Activated CD4-positive, alpha-beta T cell treated with anti-CD3 and anti-CD28 coated beads, Interleukin-2, Interleukin-6, amounts not matched to agents 100 ng/mL and 50 ng/mL, durations not matched to agents 16 hours and 8 hours (primary cell): ENCODE measurements at places on chromosomes 11 and 22.

- no peak for DNase-seq
Observed at GRCh38 chr11:76119779-76120178, 86.5 kb downstream of the WNT11 start.

GRCh38 chr11:110295531-110296225 lies 736 bp downstream of the RDX start:
- DNase-seq: peak; percentile 73

DNA sequence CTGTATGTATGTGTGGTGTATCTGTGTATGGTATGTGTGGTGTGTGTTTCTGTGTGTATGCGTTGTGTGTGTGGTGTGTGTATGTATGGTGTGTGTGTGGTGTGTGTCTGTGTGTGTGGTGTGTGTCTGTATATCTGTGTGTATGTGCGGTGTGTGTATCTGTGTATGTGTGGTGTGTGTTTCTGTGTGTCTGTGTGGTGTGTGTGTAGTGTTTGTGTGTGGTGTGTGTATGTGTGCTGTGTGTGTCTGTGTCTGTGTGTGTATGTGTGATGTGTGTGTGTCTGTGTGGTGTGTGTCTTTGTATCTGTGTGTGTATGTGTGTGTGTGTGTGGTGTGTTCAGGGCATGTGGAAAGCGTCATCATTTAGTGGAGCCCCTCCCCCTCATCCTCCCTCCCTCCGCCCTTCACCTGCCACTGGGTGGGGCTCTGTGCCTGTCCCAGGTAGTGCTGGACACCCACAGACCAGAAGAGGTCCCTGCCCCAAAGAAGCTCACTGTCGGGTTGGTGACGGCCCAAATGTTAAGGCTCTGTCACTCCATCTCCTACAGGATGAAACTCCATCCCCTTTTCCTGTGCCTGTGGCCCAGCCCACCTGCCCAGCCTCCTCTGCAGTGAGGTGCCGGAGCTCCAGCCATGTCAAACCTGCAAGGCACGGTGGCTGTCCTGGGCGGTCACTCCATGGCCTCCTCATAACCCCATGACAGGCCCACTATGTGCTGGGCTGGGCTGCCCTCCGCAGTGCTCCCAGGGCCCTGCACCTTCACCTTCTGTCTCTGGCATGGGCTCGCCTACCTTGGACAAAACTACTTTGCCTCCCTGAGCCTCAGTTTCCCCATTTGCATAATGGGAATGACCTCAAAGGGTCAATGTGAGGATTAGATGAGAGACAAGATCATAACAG lies 23.4 kb upstream of the SHISAL1 start:
- no peak for DNase-seq

DNA sequence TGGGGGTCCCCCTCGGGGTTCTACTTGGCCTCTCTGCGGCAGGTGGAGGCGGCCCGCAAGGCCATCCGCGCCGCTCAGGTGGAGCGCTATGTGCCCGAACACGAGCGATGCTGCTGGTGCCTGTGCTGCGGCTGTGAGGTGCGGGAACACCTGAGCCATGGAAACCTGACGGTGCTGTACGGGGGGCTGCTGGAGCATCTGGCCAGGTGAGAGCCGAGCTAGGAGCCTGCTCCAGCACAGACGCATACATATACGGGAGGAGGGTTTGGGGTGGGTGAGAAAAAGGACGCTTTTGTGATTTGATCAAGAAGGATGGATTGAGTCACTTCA lies 415 bp downstream of the CENATAC start:
- DNase-seq: no peak

DNA sequence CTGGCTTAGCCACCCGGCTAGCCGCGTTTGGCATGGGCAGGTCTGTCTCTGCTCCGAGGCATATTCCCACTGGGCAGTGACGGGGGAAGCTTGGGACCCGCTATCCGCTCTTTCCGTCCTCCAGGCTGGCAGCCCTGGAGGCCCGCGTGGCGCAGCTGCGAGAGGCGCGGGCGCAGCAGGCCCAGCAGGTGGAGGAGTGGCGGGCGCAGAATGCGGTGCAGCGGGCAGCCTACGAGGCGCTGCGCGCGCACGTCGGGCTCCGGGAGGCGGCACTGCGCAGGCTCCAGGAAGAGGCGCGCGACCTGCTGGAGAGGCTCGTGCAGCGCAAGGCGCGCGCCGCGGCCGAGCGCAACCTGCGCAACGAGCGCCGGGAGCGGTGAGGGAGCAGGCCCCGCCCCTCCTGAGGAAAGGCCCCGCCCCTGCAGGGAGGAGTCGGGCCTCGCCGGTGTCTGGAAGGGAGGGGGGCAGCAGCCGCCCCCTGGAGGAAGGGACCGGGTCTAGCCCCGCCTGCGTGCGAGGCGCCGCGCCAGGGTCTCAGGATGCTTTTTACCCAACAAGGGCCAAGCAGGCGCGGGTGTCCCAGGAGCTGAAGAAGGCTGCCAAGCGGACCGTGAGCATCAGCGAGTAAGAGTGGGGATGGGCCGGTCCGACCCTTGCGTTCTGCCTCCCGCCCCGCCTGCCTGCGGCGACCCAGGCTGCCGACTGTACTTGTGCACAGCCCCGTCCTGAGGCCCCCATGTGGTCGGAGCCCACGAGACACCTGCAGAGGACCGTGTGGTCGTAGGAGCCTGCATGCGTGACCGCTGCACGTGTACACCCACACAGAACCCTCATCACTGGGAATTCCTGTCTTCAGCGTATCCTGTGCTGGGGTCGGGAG lies 7.9 kb downstream of the ATG16L2 start:
- DNase-seq: peak; percentile 92

GRCh38 chr11:65801153-65801987 lies 14.5 kb downstream of the OVOL1 start:
- DNase-seq: no peak

DNA sequence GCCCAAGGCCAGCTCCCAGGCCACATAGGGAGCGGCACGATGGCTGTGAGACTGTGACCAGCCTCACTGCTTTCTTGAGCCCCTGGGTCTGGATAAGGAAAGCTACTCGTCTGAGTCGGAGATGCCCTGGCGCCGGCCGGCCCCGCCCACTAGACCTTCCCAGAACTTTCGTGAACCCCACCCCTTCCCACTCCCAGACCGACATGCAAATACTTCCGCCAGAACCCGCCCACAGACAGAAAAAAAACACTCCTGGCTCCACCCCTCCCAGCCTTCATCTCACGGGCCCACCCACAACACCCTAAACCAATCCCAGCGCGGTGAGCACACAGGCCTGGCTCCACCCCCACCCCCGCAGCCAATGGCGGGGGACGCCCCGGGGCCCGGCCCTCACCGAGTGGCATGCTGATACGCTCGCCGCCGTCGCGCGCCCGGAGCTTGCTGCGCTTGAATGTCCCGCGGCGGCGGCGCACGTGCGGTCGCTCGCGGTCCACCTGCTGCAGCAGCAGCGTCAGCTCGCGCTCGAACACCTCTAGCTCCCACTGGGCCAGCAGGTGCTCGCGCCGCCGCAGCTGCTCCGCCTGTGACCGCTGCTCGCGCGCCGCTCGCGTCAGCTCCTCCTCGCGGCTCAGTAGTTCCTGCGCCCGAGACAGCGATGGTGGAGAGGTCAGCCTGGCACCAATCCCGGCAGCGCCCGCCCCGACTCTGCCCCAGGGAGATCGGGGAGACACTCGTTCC lies 7.0 kb downstream of the MAP3K11 start:
- DNase-seq: peak; percentile 26

DNA sequence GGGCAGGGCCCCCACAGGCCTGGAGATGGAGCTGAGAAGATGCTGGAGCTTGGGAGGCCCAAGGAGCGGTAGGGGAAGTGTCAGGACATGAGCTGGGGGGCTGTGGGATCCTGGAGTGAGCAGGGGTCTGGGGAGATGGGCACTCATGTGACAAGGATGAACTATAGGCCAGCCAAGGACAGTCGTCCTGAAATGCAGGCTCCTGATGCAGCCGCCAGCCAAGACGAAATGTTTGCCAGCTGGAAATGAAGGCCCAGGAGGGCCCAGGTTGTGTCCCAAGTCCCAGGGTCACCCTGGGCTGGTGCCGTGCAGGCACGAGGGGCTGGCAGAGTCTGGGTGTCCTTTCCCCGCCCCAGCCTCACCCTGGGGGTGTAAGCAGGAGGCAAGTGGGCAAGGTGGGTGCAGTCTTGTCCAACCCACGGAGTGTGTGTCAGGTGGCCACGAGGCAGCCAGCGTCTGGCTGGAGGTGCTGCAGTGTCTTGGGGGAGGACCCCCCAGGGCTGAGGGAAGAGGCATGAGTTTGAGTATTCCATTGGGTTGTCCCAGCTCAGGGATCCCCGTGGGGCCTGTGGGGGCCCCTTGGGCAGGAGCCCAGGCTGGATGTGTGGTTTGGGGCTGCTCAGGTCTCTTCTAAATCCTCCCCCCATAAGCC lies 21.4 kb downstream of the MRGPRG start:
- DNase-seq: no peak

DNA sequence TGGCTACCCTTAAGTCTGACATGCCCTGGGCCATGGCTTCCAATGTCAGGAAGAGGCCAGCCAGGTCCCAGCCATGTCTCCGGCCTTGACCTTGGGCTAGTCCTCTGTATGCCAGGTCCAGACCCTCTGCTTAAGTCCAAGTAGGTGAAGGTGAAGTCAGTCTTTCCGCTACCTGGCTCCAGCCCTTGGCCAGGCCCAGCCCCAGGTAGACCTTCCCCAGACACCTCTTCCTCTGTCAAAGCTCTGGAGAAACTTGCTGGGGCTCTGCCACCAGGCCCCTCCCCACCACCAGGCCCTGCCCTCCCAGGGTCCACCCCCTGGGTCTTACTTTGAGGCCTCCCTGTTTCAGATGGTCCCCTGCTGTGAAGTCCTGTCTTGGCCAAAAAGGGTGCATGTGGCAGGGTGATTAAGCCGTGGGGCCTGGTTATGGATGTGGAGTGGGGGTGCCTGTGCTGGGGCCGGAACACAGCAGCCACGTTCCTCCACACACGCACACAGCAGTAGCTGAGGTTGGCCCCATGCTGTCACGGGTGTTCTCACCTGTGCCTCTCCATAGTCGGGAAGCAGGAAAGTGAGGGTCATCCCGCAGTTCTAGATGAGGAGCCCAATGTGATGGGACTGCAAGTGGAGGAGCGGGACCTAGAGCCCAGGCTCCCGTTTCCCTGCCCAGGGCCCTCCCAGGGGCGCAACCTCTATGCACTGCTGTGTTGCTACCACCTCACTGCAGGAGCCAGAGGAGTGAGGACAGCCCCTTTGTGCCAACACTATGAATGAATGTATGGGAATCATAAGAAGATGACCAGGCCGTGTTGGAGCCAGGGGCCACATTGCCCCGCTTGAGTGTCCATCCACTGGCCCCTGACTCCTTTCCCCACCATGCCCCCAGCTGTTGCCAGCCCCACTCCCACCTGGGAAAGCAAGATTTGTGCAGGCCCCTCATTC lies 72.2 kb downstream of the LINC01488 start:
- DNase-seq: no peak

GRCh38 chr11:1038921-1039320 lies 2.4 kb upstream of the MUC6 start:
- DNase-seq: no peak

DNA sequence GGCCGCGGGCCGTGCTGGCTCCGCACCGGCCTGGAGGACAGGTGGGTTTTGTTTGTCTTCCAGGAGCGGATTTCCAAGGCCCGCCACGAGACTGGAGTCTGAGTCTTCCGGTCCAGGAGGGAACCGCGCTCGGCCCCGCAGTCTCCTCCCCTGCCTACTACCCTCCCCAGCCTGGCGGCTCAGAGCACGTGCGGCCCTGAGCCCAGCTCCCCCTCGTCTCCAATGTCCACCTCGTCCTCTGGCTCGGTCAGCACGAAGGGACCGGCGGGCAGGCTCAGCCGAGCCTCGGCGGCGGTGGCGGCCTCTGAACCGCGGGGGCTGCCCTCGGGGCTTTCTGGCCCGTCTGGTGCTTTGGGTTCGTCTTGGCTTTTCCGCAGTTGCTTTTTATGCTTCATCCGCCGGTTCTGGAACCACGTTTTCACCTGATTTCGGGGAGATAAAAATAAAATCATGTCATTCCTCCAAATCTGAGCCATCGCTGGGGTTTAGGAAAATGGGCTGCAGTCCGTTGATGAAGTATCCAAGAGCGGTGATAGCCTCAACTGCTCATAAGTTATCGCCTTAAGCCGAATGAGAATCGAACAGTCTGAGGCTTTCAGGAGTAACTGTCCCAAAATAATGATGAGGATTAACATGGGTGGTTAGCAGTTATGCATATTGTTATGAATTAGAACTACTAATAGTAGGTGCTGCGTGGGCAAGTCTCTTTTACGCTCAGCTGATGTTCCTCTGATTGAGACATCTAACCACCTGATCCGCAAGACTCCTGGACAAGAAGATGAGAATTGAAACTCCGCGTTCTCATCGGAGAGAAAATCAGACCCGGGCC lies 4.0 kb downstream of the BSX start:
- DNase-seq: no peak

DNA sequence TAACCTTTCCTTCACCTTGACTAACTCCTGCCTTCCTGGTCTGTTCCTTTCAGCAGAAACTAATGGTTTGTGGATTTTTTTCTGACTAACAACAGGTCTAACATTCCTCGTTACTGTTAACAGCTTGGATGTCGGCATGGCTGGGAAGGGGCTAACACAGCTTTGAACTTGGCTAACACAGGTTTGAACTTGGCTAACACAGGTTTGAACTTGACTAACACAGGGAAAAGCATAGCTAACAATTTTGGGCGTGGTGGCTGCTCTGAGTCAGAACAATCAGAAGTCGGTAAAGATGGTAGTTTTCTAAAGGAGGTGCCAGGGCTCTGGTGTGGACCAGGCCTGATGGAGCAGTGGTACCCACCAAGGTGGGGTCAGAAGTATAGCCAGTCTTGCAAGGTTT lies 16.1 kb downstream of the MIAT start:
- DNase-seq: peak; percentile 72
